ENCODE measurements at places on chromosomes 12 and 14.

- DNase-seq: peak; percentile 37
Observed at GRCh38 chr12:26340649-26341048, 145.3 kb downstream of the SSPN start.

- DNase-seq: no peak
Observed at GRCh38 chr14:61493239-61493638, 171.9 kb downstream of the PRKCH start.

DNA sequence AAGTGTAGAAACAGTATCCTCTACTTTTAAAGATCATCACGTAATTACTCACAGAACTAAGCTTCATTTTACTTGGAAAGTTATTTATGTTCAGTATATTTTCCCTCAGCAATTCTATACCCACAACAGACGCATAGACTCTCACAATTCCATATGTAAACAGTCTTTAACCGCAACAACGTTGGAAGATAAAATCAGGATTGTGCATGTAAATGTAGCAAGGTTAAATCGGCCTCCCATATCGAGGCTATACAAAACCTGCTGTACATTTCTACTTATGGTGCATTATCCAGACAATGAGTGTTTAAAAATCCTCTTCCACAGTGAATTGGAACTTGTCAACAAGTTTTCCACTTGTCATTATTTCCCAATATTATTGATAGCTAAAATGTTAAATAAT lies 581.1 kb downstream of the SLC16A7 start:
- DNase-seq: no peak

GRCh38 chr14:36515896-36516718 lies 3.9 kb downstream of the NKX2-1 start:
- no peak for DNase-seq

GRCh38 chr12:108884116-108885012 lies 4.5 kb downstream of the DAO start:
- DNase-seq: no peak

- peak; percentile 3 for DNase-seq
Observed at GRCh38 chr14:55665067-55665675, 85.2 kb downstream of the KTN1 start.

GRCh38 chr14:45222485-45223262 lies 30.3 kb downstream of the MIS18BP1 start:
- no peak for DNase-seq

- DNase-seq: no peak
Observed at GRCh38 chr12:28883406-28883997, 265.6 kb upstream of the FAR2 start.

GRCh38 chr14:73612339-73613045 lies at the start of gene ACOT6:
TSS of gene ACOT6 (plus strand) at chr14:73612517. CDS start at chr14:73612572, 55 bp downstream.
- no peak for DNase-seq

GRCh38 chr12:104568935-104569334 lies 112.2 kb downstream of the CHST11 start:
- no peak for DNase-seq

DNA sequence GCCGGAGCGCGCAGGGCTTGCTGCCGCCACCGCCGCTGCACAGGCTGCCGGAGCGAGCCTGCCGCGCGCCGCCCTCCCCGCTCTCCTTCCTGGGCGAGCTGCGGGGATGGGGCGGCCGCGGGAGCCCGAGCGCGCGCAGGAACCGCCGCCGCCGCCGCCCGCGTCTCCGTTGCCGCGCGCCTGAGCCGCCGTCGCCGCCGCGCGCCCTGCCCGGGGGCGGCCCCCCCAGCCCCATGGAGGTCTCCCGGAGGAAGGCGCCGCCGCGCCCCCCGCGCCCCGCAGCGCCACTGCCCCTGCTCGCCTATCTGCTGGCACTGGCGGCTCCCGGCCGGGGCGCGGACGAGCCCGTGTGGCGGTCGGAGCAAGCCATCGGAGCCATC lies 352 bp downstream of the PLXNC1 start:
- DNase-seq: no peak

- DNase-seq: no peak
Observed at GRCh38 chr12:18898470-18898869, 160.6 kb downstream of the CAPZA3 start.

GRCh38 chr14:100972118-100972897 lies 68.8 kb upstream of the RTL1 start:
- no peak for DNase-seq

- no peak for DNase-seq
Observed at GRCh38 chr12:109782326-109782703, 50.9 kb downstream of the TRPV4 start.

- no peak for DNase-seq
Observed at GRCh38 chr14:23939607-23940326, 13.8 kb upstream of the DHRS4 start.

- DNase-seq: no peak
Observed at GRCh38 chr14:50795142-50795541, 35.8 kb downstream of the NIN start.

- no peak for DNase-seq
Observed at GRCh38 chr12:48074266-48074665, 31.6 kb downstream of the SENP1 start.

- DNase-seq: no peak
Observed at GRCh38 chr12:18242380-18243089, 18.8 kb upstream of the PIK3C2G start.

DNA sequence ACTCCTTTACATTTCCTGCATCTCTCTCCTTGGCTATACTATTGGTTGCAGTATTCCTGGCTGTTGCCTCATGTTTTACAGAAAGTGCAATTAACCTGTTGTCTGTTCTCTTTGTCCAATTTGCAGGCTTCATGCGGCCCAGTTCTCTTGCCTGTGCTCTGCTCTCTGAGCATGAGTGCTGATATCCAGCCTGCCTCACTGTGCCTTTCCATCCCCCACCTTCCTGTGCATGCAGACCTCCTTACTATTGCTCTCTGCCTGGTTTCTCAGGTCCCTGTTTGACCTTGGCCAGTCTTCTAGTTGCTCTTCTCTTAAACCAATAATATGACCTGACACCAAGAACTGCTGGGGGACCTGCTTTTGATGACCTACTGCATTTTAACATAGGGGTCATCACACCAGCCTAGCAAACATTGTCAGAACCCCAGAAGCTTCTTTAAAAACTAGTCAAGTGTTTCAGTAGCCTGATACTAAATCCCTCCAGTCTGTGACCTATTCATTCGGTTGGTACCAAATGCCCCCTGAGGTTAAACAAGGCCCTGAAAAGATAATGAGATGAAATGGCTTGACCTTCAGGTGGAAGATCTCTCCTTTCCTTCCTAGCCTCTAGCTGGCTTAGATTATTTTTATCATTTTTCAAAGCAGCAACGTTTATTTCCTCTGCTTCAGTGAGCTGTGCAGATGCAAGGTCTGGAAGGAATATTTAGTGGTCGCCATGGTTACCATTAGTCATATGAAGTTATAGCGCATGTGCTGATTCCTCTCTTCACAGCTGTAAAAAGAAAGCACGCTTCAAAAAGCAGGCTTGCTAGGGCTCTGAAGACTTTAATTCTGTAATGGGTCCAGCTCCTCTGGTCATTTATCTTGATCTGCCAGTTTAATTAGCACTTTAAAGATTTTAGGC lies 216.5 kb downstream of the PHLDA1 start:
- DNase-seq: no peak

GRCh38 chr12:34398366-34398705 lies 376.0 kb downstream of the ALG10 start:
- no peak for DNase-seq

- no peak for DNase-seq
Observed at GRCh38 chr12:14691560-14691959, 4.8 kb downstream of the GUCY2C start.

DNA sequence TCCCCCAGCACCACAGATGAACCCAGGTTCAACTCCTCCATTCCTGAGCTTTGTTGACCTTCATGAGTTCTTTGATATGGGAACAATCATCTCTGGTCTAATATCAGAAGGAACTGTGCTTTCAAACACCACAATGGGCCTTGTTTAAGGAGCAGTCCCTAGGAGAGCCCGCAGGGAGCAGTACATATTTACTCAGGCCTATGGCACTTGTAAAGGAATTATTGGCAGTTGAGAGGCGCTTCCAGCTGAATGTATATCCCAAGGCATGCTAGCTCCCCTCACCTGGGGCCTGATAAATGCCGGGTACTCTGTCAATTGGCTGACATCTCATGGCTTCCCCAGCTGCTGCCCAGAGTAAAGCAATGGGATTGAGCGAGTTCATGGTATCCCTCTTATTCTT lies 76.2 kb downstream of the ZFP36L1 start:
- no peak for DNase-seq

GRCh38 chr12:85356596-85357385 lies 76.8 kb downstream of the ALX1 start:
- DNase-seq: no peak

- DNase-seq: peak; percentile 60
Observed at GRCh38 chr14:72883961-72884360, 9.9 kb downstream of the DPF3 start.

- no peak for DNase-seq
Observed at GRCh38 chr14:30632730-30633129, 10.6 kb downstream of the SCFD1 start.

DNA sequence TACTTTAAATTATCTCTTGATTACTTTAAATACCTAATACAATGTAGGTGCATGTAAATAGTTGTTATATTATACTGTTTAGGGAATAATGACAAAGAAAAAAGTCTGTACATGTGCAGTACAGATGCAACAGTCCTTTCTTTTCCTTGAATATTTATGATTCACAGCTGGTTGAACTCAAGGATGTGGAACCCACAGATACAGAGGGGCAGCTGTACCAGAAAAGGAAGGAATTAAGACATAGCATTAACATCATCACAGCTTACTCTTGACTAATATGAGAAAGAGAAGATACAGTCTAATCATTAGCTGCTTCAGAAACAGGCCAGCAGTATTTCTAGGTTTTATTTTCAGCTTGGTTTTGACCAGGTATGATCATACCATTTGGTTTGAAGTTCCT lies 34.7 kb upstream of the AP4S1 start:
- DNase-seq: no peak

DNA sequence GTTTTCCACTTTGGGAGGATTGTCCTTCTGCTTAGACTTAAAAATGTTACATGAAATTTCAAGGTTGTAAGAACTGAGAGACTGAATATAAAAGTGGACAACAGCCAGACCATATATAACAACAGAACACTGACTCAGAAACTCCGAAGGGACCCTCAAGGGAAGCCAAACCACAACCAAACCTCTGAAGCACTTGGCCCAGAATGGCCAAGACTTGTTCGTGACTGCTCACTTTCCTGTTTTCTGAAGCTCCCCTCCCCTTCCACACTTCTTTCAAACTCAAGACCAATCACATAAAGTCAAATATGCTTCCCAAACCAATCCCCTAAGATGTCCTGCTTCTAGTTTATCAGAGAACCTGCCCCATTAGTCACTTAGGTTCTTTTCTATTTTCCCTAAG lies 13.7 kb downstream of the OR6J1 start:
- no peak for DNase-seq

- no peak for DNase-seq
Observed at GRCh38 chr12:64389154-64389553, 1.4 kb downstream of the C12orf56 start.

DNA sequence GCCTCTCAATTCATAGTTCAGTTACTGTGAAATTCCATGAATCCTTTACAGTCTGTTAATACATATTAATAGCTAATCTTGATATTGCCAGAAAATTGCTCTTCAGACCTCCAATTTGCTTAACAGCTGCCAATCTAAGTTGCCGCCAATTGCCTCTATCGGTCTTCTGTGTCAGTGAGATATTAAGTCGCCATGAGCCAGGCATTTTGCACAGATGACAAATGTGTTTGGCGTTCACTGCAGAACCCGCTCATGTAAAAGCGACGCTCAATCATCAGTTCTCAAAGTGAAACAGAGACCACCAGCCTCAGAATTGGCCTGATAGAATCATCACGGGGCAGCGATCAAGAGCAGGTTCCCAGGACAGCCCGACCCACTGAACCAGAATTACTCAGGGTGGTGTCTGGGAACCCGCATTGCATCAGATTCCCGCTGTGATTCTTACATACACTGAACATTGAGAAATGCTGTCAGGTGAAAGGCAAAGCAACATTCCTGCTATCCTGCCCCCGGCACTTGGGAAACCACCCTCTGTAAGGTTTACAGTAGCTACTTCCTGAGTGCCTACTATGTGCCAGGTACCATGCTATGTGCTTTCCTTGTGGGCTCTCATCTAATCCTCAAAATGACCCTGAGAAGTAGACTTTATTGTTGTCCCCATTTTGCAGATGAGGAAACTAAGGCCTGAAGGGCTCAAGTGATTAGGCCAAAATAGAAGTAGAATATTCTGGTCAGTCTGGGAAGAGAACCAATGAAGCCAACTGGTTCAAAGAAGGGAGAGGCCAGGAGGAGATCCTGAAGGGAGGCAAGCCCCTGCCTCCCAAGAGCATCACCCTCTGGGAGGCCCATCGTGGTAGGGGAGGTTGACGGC lies 216.4 kb downstream of the SLC41A2 start:
- no peak for DNase-seq

GRCh38 chr12:60279221-60279620 lies 683.4 kb downstream of the SLC16A7 start:
- DNase-seq: no peak

- DNase-seq: no peak
Observed at GRCh38 chr12:130672089-130672820, 43.8 kb downstream of the RIMBP2 start.

DNA sequence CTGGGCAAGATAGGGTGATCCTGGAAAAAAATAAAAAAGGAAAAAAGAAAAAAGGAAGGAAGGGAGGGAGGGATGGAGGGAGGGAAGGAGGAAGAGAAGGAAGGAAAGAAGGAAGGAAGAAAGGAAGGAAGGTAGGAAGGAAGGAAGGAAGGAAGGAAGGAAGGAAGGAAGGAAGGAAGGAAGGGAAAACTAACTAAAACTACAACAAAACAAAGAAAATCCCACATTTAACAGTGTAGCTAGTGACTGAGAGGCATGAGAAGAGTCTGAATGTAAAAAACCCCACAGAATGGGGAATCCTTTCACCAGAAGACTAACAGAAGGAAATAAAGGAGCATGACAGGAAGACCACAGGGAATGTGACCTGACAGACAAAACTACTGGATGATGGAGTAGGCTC lies 345.7 kb downstream of the NOVA1 start:
- DNase-seq: no peak

GRCh38 chr12:13561923-13562322 lies 365.4 kb downstream of the EMP1 start:
- DNase-seq: no peak

GRCh38 chr12:10636611-10637010 lies 23.2 kb upstream of the MAGOHB start:
- DNase-seq: no peak

GRCh38 chr12:6662602-6662905 lies 365 bp downstream of the ING4 start:
- DNase-seq: no peak

- no peak for DNase-seq
Observed at GRCh38 chr12:25615119-25615518, 62.0 kb upstream of the LMNTD1 start.

- DNase-seq: no peak
Observed at GRCh38 chr14:75125617-75126016, 1.2 kb downstream of the NEK9 start.

GRCh38 chr12:131941116-131941986 lies 8.4 kb upstream of the EP400 start:
- DNase-seq: no peak

Measured in GM12878 (cell line).